ENCODE measurements at places on chromosomes 11 and 22.

- DNase-seq = no peak
These were observed 54.4 kb upstream of the OR4B1 start for GRCh38 chr11:48161951-48162884.

DNA sequence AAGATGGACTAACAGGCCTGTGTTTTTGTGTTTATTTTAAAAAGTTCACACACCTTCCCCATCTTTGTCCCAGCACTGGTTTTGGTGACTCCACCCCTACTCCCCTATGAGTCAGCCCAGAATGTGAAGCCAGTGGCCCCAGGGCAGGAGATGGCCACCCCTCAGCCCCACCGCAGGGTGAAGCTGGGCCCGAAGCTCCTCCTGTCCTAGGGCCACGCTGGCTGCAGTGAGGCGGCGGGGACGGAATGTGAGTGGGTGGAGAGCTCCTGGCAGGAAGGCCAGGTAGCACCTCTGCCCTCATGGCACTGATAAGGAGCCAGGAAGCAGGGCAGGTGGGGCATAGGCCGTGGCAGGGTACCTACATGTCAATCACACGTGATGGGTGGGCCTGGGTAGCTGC is 39.9 kb downstream of the SGSM3 start:
- DNase-seq = no peak

DNA sequence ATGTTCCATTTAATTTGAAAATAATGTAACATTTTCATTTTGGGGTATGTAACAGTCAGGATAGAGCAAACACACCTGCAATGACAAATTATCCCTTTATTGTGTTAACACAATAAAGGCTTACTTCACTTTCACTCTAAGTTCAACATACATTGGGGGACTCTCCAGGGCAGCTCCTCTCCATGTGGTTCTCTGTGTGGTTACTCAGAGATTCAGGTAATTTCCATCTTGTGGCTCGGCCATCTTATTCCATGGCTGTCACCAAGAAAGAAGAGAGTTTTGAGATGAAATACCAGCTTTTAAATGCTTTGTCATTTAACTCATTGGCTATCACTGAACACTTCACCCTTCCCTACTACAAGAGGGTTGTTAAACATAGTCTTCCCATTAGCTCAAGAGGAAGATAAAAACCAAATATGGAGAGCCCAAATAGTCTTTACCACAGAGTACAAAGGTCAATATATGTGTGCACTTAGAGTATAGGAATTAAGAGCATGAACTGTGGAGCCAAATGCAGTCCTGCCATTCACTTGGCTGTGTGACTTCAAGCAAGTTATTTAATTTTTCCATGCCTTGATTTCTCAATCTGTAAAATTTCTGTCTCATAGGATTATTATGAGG is 10.6 kb upstream of the TPH1 start:
- DNase-seq = no peak

GRCh38 chr11:131811383-131811782 is 441.0 kb downstream of the NTM start:
- DNase-seq = no peak

DNA sequence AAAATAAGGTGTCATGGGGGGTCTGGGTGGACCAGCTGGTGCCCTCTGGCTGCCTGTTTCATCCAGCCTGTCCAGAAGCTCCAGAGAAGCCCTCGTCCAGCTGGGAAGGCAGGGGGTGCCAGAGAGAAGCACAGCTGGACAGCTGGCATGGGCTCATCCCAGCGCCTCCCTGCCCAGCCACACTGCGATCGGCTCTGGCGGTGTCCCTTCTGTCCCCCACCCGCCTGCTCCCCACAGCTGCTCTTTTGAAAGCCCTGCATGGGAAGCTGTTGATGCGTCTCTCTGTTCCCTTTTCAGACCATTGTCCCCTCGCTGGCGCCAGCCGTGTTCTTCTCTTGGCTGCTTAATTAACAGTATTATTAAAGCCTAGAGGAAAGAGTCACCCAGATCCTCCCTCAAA is 86.5 kb downstream of the MN1 start:
- DNase-seq = no peak

GRCh38 chr11:126359431-126360048 is 4.1 kb downstream of the ST3GAL4 start:
- no peak for DNase-seq

DNA sequence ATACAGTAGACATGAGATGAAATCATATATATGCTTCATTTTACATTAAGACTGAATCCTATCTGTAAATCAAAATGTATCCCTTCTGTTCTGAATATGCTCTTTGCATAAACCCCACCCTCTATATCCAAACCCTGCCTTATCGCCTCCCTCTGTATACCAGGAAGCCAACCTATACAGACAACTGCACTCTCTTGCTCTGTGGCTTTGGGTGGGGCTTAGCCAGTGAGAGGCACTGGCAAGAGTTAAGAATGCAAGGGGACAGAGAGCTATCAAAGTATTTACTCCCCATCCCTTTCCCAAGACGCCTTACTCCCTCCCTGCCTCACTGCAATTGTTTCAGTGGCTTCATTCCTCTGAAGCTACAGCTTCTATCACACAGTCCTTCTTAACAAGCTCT is 309.8 kb downstream of the TTC28 start:
- DNase-seq = no peak

DNA sequence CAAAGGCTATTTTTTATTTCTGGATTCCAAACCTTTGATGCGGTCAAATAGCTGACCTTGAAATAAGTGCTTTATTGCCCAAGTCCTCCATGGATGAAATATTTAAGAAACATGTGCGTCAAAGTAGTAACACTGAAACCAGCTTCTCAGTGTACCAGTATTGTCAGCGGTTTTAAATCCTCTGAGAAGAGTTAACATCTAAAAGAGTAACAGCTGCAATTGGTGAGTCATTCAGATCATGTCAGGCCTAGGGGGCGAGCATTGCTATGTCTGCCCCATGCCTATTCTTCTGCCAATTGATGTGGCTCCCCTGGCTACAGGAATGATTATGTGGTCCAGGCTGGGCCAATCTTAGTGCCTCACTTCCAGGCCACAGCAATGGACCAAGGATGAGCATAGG is 263.3 kb upstream of the SORL1-AS1 start:
- no peak for DNase-seq

DNA sequence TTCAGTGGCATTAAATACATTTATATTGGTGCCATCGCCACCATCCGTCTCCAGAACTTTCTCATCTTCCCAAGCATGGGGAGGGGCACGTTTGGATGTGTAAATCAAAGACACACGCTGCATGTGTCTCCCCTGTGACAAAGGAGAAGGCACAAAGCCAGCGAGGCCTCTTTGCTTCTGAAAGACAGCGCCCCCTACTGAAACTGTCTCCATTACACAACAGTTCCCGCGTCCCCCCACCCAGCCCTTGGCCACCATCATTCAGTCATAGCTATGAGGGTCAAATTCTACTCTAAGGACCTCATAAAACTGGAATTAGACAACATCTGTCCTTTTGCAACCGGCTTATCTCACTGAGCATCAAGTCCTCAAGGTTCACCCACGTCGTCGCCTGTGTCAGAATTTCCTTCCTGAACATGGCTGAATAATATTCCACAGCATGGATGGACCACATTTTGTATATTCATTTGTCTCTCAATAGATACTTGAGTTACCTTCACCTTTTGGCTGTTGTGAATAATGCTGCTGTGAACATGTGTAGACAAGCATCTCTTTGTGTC is 64.8 kb downstream of the IGF2 start:
- no peak for DNase-seq

GRCh38 chr11:104120493-104121137 is 43.3 kb downstream of the PDGFD start:
- DNase-seq = no peak

- DNase-seq = no peak
These were observed 138.6 kb upstream of the ARHGAP20 start for GRCh38 chr11:110850846-110851245.

DNA sequence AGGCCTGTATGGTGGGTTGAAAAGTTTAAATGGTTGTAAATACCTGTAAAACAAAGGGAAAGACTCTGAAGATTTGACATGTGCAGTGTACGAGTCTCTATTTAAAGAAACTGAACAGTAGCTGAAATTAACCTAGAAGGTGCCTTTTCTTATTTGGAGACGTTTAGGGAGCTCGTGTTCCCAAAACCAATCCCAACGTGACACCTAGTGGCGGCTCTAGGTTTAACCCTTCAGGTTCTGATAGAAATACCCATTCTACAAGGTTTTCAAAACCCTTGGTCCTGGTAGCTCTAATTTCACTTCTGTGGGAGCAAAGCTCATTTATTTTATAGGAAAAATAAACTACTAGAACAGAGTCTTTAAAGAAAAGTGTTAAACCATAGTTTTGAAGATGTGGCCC is 258.3 kb downstream of the LRRC4C start:
- peak; percentile 67 for DNase-seq

- no peak for DNase-seq
These were observed 48.9 kb upstream of the KIRREL3 start for GRCh38 chr11:127049486-127049885.

GRCh38 chr22:33787645-33788456 is 132.4 kb downstream of the LARGE1 start:
- no peak for DNase-seq

DNA sequence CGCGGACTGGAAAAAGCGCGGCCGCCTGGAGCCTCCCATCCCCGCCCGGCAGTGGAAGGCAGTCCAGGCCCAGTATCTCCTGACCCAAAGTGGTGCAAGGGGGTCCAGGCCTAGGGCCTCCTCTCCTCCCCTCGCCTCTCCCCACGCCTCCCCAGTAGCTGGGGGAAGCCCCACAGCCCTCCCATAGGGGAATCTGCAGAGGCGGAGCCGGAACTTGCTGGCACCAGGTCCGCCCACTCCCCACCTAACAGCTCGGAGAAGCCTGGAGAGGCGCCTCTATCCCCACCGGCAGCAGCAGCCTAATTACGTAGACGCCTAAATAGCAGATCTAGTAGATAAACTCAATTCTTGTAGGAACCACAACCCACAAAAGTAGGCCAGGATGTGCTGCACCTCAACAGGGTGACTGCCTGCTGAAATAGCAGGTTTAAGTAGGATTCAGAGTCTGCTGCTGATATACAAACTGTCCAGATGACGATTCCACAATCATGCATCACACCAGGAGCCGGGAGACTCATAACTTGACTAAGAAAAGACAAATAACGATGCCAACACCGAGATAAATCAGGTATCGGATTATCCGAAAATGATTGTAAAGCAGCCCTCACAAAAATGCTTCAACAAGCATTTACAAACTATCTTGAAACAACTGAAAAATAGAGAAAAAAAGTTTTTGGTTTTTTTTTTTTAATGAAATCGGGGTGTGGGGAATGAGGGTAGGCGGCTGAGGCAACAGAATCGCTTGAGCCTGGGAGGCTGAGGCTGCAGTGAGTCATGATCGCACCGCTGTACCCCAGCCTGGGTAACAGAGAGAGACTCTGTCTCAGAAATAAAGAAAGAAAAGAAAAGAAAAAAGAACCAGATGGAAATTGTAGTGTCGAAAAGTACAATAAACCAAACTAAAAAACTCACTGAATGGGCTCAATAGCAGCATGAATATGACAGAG is 11.4 kb upstream of the BRD1 start:
- DNase-seq = peak; percentile 25

Data from nephron progenitor cell (in vitro differentiated cells).